ENCODE measurements at places on chromosomes 2 and 18.

- no peak for DNase-seq
Observed at GRCh38 chr2:48677450-48677849, 59.8 kb downstream of the GTF2A1L start.

- no peak for DNase-seq
Observed at GRCh38 chr2:172724724-172725123, 10.9 kb upstream of the RAPGEF4 start.

- DNase-seq = no peak
Observed at GRCh38 chr2:67165523-67165990, 231.6 kb upstream of the ETAA1 start.

- DNase-seq = no peak
Observed at GRCh38 chr2:11330457-11331142, 13.8 kb downstream of the ROCK2 start.

DNA sequence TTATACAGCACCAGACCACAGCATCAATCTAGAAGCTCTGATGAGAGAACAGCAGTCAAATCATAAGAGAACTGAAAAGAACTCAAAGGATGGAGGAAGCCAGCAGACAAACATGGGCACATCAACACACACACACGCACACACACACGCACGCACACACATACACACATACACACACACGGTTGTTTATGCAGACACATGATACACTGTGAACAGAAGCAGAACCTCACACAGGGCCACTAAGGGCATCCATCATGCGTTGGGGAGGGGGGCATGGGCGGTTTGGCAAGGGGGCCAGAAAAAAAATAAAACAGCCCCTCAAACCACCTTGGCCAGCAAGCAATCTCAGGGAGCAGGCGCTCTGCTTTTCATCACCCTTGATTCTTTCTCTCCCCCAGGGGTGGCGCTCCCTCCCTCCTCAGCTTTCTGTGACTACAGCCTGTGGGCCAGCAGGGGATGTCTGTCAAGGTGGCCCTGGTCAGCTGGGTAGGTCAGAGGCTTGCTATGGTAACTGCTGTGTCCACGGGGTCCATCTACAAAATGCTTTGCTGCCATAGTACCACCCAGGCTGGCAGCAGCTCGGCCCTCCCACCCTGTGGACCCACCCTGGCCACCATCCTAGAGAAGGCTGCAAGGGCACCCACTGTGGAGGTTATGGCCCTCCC lies 318.0 kb downstream of the CELF4 start:
- DNase-seq = no peak

GRCh38 chr2:239181903-239182581 lies 218.8 kb downstream of the HDAC4 start:
- DNase-seq = no peak

- DNase-seq = no peak
Observed at GRCh38 chr2:70143314-70144150, 47.3 kb downstream of the C2orf42 start.

DNA sequence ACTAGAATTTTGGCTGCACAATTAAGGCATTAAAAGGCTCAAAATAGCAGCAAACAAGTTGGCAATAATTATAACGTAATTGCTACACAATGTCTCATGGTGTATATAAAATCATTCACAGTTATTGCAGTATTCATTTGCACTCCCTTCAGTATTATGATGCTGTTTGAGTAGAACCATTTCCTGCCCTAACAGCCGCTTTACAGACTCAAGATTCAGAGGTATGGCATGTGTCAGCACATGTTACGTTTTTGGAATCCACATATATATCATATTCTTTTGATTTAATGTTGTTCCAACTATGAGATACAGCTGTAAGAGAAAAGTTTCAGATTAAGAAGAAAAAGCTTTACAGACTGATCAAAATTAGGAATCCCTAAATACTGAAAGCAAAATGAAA lies 56.3 kb upstream of the NCKAP5 start:
- no peak for DNase-seq

GRCh38 chr2:238938003-238938400 lies 90.1 kb downstream of the TWIST2 start:
- no peak for DNase-seq

- DNase-seq = no peak
Observed at GRCh38 chr2:127146820-127147502, 40.0 kb upstream of the BIN1 start.

- DNase-seq = no peak
Observed at GRCh38 chr2:222903234-222904220, 42.7 kb downstream of the ACSL3 start.

Measured in anterior cingulate cortex (tissue), 58 donors.